ENCODE measurements at places on chromosomes 7 and 10.

GRCh38 chr10:45660876-45661411 lies 11.6 kb downstream of the ZFAND4 start:
- no peak for DNase-seq

GRCh38 chr10:32906595-32906994 lies 51.4 kb downstream of the ITGB1 start:
- DNase-seq, result no peak

DNA sequence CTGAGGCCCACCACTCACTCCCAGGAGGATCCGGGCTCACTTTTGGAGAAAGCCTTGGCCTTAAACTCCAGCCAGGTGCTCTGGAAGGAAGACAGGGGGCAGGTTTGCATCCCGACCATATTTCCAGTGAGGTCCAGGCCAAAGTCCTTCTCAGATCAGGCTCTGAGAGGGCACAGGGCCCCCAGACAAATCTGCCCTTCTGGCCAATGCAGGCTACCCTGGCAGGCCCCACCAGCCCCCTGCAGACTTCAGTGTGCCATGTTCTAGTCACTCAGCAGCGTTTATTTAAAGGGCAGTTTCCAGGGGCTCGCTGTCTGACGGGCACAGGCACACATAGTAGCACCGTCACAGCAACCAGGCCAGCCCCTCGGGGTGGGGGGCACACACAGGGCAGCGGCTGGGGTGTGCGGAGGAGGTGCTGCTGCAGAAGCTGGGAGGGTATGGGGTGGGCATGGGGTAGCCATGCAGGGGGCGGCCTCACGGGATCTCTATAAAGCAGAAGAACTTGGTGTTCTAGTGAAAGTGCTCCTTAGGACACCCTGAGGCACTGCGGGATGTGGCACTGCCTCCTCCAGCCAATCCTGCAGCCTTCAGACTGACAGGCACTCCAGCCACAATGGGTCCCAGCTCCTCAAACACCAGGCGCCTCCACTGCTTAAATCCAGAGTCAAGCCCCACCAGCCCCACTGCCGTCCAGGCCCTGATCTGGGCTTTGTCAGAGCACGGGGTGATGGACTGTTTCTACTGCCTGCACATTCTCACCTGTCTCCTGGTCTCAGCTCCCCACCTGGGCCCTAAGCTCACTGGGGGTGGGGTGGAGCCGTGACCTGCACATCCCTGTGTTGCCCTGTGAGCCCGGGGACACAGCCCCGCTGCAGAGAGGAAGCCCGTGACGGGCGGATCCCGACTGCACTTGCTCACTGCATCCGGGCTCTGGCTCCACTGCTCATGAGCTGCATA lies 9.6 kb upstream of the PYROXD2 start:
- no peak for DNase-seq

DNA sequence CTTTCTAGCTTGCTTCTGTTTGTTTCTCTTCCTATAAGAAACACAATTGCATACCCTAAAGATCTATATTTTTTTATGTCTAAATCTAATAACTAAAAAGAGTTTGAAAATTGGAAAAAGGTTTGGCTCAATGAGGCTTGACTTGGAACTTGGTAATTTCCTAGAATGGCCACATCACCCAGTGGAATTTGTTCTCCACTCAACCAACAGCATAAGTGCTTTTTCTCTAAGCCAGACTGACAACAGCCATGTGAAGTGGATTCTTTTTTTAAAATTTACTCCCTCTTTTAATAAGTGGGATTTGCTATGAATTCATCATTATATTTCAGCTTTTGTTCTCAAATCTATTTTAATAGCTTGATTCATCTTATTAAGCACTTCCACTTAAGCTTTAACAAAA lies 33.8 kb downstream of the GBF1 start:
- no peak for DNase-seq

- DNase-seq, result no peak
Observed at GRCh38 chr10:69741252-69741651, 60.5 kb upstream of the COL13A1 start.

DNA sequence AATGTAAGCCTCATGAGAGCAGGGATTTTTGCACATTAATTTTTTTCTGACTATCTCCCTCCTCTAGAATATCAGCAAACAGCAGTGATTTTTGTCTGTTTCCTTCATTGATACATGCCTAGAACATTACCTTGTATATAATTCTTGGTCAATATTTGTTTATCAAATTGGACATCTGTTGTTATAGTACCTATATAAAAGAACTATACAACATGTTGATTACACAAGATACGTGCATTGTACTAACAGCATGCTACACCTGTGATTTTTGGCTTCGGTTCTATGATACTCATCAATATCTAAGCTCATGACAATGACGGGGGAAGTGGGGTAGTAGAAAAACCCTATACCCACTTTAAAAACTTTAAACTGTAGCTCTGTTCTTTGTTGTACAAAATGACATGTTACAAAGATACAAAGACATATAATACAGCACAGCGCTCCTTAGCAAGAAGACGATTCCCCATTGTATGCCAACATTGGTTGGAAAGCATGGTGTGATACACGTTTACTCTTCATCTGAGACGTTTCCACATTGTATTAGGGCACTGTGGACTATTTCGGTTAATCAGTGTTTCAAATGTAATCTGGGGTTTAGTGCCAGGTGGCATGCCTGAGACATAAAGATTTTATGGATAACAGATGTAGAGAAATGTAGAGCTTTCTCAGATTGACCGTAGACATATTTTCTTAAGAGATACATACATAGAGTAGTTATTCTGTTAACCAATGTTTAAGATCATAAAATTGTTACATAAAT lies 70.5 kb upstream of the FOXP2 start:
- no peak for DNase-seq

GRCh38 chr10:35379226-35380137 lies 43.2 kb downstream of the CCNY start:
- no peak for DNase-seq

GRCh38 chr10:15718694-15719048 lies 1.1 kb downstream of the ITGA8 start:
- DNase-seq, result no peak

- DNase-seq, result no peak
Observed at GRCh38 chr7:70354409-70355169, 756.3 kb downstream of the AUTS2 start.

DNA sequence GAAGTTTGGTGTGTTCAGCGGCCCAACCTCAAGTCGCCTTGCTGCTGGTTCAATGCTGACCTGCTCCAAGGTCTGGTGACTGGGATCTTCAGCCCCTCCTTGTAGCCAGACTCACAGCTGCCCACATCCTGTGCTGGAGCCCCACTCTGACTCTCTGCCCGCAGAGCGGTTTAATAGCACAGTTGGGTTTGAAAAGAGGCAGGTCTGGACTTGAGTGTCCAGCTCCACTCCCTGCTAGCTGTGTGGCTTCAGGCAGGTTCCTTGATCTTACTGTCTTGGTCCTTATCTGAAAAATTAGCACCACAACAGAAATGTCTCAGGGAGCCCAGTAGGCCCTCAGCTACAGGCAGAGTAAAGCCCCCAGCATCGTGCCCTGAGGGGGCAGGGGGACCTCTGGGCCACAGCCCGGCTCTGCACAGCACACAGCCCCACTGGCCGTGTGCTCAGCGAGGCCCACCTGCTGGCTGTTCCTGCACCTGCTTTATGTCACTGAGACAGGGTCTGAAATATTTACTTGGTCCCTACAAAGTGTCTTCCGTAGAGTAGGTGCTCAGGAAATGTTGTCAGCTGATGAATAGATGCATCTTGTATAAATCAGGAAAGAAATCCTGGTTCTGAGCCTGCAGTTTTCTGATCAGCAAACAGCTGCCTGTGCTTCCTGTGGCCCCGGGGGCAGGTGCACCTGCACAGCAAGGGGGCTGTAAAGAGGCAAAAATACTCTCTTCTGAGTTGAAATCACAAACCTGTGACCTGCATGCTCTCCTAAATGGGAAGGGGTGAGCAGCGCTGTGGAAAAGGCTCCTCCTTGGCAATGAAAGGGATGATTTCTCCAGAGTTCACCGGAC lies 155.5 kb downstream of the SVIL start:
- DNase-seq, result no peak

DNA sequence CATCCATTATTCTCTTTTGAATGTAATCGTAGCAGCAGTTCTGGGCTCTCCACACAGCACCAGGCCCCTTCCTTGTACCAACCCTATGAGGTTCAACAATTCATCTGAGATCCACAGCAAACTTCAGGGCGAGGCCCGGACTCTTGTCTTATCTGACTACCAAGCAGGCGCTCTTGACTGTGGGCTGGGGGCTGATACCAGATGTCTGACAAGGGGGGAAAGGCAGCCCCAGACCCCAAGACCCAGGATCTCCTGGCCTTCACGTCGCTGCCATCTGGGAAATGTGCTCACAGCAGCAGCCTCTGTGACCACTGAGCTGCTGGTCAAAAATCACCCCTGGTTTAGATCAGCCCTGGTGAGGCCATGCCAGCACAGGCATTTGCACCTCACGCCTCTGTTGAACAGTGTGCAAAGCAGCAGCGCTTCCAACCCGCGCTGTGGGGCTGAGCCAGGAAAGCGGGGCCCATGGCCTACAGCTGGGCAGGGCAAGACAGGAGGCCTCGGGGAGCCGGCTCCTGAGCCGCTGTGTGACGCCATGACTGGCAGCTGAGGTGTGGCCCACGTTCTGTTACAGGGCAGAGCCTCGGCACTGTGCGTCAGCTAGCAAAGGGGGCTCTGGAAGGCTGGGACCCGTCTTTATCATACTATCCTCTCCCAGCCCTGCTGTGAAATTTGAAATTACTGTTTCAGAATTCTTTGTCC lies 143.9 kb downstream of the PAXIP1 start:
- no peak for DNase-seq

DNA sequence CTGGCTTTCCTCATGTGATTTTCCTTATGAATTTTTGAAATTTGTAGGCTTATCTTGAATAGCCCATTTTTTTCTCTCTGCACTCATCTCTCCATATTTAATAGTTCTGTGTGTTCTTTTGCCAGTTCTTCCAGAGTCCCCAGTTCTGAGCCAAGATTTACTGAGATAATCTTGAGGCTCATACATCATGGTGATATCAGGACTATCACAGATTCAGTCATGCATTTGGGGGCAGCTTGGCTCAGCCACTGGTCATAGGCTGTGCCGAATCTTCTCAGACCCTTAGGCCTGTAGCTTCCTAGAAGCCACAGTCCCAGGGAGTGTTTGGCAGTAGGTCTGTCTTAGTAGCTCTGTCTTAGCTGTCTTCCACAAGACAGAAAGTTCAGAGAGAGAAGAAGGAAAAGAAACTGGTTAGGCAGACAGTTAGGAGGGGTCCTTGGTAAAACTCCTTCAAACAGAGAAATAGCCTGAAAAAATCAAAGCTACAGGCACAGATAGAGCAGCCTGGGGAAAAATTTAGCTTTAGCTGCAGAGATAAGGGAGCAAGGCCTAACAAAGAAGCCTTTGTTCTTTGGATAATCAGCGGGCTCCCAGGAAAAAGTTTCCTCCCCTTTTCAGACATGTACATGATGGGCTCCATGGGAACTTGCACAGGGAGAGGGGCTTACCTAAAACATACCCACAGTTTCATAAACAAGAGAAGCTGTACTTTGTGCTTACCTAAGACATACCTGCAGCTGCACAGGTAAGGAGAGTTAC lies 29.1 kb downstream of the FAS start:
- DNase-seq, result no peak

DNA sequence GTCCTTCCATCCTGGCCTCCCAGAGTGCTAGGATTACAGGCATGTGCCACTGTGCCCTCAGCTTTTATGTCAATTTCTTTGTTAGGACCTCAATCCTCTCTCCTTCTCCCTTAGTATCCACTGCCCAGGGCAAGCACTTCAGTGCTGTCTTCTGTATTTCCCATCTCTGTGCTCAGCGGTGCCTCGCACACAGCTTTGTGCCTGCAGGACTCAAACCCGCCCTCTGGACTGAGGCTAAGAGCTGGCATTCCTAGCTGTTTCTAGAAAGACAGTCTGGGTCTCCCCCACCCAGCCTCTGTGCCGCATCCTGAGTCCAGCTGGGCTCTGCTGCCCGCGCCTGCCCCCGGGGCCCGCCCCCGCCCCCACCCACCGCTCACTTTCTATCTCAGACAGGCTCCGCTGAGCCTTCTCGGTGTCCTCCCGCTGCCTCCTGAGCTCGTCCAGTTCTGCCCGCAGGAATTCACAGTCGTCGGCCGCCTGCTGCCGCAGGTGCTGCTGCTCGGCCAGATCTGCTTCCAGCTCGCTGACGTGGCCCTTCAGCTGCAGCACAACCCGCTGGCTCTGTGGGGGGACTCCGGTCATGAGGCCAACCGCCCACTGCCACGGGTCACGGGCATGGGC lies 67.3 kb downstream of the SPDYE5 start:
- DNase-seq, result no peak

DNA sequence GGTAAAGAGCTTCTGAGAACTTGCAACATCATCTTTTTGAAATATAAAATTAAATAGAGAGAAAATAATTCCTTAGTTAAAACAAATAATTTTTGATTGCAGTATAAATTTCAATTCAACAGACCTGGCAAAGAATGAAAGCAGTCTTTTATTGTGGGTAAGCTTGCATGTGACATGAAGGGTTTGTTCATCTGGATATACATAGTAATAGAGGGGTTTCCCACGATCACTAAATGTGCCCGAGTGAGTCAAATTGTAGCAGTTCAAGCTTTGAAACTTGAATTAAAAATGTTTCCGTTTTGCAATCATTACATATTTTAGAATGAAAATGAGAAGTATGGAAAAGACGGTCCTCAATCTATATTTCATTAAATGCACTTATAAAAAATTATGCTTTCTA lies 658.4 kb upstream of the MBL2 start:
- no peak for DNase-seq

DNA sequence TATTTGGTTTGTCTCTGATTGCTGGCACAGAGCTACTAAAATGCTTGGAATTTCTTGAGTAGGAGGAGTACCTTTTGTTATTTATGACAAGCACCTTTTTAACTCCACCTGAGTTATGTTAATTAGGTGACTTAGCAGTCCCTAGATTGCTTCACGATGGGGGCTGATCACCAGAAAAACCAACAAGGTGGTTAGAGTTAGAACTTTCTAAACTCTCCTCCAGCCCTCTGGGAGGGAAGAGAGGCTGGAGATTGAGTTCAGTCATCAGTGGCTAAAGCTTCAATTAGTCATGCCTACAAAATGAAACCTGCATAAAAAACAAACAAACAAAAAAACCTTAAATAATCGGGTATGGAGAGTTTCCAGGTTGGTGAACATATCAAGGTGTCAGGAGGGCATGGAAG lies 23.6 kb upstream of the ING3 start:
- no peak for DNase-seq

DNA sequence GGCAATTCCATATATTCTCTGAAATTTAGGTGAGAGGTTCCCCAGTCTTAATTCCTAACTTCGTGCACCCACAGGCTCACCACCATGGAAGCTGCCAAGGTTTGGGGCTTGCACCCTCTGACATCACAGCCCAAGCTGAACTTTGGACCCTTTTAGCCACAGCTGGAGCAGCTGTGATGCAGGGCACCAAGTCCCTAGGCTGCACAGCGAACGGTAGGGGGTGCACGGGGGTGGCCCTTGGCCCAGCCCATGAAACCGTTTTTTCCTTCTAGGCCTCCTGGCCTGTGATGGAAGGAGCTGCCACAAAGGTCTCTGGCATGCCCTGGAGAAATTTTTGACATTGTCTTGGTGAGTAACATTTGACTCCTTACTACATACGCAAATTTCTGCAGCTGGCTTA lies 251.9 kb upstream of the GRM3 start:
- DNase-seq, result no peak
